Right kidney (tissue), 9 donors: ENCODE measurements at places on chromosomes 2 and 18.

DNA sequence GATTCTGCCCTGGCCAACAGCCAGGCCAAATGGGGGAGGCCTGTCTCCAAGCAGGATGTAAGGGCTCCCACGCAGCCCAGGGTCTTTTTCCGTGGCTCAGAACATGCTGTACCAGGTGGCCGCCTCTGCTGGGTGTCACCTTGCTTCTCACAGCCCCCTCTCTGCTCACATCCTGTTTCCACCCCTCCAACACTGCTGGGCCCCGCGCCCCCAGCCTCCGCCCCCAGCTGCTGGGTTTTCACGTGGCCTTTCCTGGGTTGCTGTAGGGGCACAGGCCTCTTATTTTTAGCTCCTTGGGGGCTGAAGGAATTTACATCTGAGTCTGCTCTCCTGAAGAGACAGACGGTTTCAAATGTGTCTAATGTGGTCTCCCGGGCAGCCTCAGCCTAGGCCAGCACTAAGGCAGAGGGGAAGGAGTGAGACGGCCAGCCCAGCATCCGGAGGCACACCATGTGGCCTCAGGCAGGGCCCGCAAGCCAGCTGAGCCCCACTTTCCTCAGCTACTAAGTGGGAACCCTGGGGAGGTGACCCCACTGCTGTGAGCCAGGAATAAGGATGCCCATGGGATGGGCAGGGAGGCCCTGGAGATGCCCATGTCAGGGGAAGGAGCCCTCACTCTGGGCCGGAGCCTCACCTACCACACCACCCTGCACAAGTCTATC is 18.7 kb upstream of the DUSP2 start:
- no peak for DNase-seq

DNA sequence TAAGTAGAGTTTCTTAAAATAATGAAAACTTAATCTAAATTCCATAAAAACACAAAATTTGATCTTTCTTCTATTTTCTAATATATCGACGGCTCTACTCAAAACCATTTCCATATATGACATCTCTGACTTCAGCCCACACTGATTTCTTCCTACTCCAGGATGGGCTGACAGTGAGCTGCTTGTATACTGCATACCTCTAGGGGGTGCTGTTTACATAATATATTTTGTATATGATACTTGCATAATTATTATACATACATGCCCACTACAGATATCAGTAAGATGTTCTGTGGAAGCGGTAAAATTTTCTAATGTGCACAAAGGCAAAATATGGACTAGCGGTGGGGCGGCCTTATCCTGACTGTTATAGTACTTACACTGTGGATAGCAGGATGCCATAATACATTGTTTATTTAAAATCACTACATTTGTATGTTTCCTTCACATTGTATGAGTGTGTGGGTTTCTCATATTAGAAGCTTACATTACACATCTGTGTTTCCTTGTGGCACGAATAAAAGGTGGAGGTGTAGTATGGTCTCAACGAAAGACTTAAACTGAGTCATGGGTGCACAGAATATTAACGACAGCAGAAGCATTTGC is 66.1 kb upstream of the NXPH2 start:
- no peak for DNase-seq

GRCh38 chr18:75133721-75134610 is 75.0 kb downstream of the PTGR3 start:
- no peak for DNase-seq

DNA sequence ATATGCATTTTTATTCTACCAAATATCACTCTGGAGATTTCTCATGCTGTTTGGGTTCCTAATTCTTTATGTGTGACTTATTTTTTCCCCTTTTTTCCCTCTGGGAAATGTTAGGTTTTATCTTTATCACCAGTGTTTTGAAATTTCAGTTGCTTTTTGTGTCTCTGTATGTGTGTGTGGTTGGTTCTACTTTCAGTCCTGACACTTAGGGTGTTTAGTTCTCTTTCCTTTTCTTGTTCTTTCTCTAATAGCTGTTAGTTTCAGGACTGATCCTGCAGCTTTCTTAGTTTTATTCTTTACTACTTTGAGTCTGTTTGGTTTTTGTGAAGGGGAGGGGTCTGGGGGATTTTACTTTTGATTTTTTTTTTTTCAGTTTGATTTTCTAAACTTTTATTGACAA is 23.1 kb downstream of the PPM1B start:
- DNase-seq: no peak

DNA sequence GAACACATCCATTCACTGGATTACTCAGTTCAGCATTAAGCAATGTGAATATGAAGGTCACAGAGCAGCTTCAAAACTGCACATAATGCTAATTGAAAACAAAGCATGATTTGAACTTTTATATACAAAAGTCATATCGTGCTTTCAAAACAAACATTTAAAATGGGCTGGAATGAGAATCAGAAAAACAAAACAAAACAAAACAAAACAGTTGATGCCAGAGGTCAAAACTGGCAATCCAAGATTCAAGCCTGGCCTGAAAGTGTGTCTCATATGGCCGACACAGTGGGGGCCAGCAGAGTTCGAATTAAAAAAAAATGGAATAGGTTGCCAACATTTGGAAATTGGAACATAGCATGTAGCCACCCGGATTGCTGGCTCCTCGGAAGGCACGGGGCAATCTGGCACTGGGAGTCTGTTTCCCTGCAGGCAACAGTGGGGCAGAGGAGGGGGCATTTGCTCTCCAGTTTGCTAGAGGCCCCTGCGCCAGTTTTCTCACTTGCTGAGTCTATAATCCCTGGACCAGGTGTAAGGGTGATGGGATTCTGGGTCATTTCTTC is 294.4 kb downstream of the ZNF521 start:
- no peak for DNase-seq
